ENCODE measurements at places on chromosomes 2 and 18. TPM values are rescaled to one million over a fixed set of nuclear protein-coding genes. Genes with fewer than 3 reads are reported as not detected.

DNA sequence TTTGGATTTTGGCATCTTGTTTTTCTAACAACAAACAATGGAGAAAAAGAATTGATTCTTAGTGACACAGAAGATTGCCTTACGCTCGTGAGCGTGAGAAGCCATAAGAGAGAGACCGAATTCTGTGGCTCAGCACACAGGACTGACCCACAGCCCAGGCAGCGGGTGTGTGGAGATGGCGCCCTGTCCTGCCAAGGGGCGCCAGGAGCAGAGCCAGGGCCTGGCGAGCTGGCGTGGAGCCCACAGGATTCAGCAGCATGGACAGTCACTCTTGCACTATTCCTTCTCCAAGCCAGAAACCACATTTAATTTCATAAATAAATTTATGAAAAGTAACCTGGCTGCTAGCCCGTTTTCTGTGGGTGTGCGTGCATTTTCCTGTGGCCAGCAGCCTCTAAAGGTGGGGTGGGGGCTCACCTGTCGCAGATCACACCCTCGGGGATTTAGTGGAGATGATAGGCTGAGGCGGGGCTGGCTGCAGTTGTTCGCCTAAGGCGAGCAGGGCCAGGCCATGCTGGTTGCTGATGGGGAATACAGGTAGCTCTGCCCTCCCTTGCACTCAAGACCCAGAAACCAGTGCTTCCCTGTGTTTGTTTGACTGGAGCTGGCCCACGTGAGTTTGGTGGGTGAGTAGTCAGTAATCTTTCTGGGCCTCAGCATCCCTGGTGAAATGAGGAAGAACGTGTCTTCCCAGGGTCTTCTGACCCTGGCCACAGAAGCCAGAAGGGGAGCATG, 46.2 kb downstream of the FAM168B start:
- DNase-seq: no peak

- peak; percentile 76 for DNase-seq
Measured at GRCh38 chr2:42494355-42495233, 812 bp upstream of the KCNG3 start.

DNA sequence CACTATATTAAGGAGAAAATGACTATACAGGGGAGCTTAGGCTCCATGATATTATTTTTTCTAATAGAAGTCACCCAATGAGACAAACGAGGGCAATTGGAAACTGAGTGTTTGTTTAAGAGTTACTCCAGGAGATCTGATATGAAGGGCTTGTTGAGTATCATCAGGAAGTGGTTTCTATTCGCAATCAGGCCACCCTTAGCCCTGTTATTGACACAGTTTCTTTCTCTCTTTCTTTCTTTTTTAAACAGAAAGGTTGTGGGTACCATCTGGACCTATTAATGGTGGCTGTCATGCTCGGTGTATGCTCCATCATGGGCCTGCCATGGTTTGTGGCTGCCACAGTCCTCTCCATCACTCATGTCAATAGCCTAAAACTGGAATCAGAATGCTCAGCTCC, 117.3 kb downstream of the DPP4 start:
- no peak for DNase-seq

GRCh38 chr2:209977386-209978239, 24.8 kb upstream of the RPE start:
- DNase-seq: no peak

DNA sequence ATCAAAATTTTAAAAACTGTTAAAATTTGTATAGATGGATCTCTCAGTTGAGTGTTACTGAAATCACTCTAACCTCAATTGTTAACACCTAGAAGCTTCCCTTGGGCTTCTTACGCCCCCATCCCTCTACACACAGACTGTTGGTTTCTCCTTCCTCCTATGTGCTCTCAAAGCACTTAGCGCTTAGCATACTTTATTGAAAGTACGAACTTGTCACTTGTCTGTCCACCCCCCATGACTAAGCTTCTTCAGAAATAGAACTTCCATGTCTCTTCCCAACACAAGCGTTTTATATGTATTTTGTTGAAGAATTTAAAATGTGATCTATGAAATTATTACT, 441 bp downstream of the MPHOSPH10 start:
- DNase-seq: no peak

- no peak for DNase-seq
Measured at GRCh38 chr2:8552293-8552801, 129.5 kb upstream of the ID2 start.

DNA sequence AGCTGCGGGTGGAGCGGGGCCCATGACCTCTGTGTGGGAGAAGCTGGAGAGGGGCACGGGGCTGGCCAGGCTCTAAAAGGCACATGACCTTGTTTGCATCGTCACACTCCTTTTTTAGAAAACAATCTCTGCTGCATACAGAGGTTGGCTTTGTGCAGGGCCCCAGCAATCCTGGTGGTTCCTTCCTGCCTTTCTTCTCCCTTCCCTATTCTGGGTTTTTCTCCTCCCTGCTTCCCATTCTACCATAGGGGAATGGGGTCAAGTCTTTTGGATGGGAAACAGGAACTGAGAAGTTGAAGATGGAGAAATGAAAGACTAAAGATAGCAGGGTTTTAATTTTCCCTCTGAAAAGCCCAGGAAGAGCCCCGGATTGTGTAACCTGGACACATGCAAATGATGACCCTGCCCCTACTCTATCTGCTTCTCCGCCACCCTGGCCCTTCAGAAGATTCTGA, 53.9 kb downstream of the ASAP2 start:
- DNase-seq: no peak

DNA sequence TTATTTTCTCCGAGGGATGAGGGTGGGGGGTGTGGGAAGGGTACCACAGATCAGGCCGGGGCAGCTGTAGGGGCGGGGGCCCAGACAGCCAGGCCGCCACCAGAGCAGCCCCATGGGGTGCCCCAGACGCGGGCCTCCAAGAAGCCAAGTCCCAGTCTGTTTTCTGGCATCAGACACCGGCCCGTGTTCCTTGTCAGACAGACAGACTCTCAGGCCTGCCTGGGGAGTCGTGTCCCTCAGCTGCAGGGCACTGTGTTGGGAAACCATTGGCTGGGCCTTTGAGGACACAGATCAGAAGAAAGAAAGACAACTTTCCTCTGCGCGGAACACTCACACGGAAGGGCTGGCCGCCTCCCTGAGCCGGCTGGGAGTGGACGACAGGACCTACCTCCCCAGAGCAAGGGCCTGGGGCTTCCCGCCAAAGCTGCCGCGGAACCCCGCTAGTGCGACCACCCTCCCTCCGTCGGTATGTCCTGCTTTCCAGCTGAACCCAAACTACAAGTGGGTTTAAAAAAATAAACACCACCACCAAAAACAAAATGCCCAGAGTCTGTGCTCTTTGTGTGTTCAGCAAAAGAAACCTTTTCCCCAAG, 88.0 kb downstream of the SMAD7 start:
- DNase-seq: no peak

DNA sequence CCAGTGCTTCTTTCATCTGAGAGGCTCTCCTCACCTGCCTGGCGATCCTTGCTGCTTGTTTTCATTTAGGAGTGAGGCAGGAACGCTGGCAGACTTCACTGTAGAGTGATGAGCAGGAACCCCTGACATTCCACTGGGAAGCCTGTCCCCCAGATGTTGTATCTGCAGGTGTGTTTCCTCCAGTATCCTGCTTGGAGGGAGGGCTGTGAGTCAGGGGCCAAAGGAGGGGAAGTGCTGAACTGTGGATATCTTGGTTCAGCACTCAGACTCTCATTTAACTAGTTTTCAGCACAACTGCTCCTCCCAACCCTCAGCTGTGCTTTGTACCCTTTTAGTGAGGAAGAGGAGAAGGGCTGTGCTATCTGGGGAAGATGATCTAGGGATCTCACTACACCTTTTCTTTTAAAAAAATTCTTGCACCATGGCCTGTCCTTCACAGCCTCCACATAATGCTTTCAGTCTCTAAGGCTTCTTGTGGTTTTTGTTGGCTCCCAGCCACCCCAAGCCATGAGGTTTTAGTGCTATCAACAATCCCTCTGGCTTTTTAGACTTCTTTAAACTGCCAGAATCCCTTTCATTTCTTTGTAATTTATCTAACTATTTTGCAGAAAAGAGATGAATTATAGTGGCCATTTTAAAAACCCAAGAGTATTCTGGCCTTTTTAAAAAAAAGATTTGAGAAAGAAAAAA, 11.2 kb downstream of the ANKAR start:
- no peak for DNase-seq

- DNase-seq: no peak
Measured at GRCh38 chr2:203897544-203897943, 30.0 kb downstream of the CTLA4 start.

- no peak for DNase-seq
Measured at GRCh38 chr2:138713504-138713903, 66.7 kb downstream of the NXPH2 start.

DNA sequence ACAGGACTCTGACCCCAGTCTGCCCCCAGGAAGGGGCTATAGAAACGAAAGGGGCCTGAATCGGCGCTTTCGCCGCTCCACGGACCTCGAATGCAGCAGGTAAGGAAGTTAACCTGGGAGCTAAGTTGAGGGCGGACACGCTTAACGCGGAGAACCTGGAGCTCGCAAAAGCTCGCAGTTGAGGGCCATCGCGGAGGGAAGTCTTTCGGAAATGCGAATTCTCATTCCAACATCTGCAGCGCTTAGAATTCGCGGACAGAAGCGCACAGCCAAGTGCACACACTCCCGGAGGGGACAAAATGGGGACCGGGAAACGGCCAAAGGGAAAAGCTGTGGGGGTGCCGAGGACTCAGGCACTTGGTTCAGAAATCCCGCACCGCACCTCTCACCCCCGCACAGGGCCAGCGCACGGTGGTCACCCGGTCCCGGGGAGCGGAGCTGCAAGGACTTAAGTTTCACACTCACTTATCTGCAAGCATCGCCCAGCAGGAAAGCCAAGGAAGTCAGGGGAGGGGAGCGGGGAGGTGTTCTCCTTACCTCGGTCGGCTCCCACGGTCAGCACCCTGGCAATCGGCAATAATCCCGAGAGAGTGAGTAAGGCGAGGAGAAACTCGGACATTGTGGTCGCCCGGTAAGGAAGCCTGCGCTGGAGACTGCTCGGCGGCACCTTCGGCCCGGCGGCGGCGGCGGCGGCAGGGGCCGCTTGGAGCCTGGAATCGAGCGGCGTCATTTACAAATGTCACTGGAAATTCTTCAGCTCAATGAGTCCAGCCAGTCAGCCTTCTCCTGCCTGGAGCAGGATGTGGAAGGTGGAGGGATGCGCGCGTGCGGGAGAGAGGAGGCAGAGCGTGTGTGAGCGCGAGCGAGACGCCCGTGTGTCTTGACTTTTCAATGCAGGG, 456 bp downstream of the LRP1B start:
- DNase-seq: peak; percentile 63

DNA sequence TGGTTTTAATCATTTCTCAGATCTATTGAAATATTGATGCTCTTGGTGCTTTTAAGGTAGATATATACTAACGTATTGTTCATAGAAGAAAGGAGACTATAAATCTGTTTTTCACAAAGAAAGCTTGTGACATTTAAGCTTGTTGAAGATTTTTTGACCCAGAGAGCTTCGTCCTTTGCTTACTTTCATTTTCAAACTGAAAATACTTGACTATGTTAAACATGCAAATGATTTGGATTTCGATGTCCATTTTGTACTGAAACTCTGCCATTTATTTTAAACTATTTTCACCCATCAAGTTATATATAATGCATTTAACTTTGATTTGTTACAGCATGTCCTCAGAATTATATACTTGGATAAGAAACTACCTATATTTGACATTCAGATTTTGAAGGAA, 85.2 kb downstream of the SLC4A10 start:
- no peak for DNase-seq

GRCh38 chr2:234488486-234488885, 8.4 kb downstream of the ARL4C start:
- no peak for DNase-seq

DNA sequence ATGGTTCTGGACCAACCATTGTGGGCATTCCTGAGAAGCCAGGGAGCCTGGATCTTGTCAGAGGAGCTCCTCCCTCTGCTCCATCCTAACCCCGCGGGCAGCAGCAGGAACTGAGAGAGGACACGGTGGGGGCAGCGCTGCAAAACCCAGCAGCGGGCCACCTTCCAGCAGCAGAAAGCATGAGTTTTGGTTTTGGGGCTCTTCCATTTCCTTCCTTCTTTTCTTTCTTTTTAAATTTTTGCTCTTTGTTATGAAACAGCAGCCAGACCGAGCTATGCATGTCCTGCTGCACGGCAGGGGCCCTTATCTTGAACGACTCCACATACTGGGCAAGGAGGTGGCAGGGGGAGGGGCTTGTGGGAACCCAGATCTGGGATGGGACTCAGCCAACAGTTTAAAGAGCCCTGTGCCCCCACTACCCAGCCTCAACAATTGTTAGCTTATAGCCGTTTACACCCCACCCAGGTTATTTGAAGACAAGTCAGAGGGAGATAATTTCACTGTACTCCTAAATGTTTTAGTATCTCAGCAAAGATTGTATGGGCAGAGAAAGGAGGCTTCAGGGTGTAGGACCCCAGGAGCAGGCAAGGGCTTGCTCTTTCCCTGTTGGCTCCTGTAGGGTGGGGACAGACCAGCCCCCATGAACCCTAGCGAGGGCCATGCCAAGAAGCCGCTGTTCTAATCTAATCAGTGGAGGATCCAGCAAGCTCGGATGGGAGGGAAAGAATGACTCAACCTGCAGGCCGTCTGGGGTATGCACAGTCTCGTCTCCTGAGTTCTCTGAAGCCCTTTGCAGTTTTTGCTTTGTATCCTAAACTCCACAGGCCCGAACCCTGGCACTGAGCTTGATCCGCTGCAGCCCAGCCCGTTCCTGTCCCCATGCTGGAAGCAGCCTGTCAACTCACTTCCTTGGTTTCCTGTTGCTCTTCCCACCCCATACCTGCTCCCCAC, 75.3 kb downstream of the LRRFIP1 start:
- DNase-seq: no peak

GRCh38 chr2:112055730-112056625, 909 bp downstream of the TMEM87B start:
- peak; percentile 63 for DNase-seq

GRCh38 chr2:120007851-120008250, 5.0 kb upstream of the EPB41L5 start:
- no peak for DNase-seq

DNA sequence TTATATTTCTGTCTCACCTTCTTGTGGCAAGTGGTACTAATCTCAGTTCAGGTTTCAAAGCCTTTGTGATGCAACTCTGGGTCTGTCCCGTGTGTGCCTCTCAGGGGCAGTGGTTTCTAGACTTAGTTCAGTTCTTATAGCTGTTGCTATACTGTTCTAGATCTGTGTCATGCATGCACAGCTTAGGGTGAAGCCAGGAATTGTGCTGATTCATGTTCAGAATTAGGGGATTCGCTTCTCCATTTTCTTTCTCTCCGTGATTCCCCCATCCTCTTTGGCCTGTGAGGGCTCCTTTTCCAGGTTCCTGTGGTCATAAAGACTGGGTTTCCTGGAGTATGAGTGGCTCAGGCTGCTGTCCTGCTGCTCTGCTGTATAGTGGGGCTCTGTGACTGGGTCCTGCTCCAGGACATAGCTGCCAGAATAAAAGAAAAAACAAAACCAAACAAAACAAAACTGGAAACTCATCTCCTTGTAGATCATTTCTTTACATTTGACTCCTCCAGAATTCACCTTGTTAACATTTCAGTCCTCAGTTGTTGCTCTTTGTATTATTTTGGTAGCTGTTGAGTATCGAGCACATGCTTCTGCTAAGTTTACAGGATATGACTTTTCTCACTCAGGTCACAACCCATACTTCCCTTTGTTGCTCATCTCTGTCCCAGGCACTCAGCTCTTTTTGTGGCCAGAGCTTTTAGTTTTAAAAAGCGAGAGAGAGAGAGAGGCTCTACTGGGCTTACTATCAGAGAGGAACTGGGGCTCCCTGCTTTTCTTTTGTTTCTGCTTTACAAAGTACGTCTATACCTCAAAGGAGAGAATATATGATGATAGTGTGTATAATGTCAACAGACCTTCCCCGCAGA, 34.2 kb downstream of the CERS6 start:
- DNase-seq: no peak

Gene OXER1
- total RNA-seq: 5.6 TPM

Gene C2orf69
- 12.8 TPM for total RNA-seq

Gene GALR1
- 0.34 TPM for total RNA-seq

Gene EXOC6B
- 16.6 TPM for total RNA-seq

Gene PFN4
- total RNA-seq: 16.9 TPM

Gene CNOT11
- 41.4 TPM for total RNA-seq

Gene RESP18
- not detected for total RNA-seq
